ENCODE measurements at places on chromosomes 16 and 17.

DNA sequence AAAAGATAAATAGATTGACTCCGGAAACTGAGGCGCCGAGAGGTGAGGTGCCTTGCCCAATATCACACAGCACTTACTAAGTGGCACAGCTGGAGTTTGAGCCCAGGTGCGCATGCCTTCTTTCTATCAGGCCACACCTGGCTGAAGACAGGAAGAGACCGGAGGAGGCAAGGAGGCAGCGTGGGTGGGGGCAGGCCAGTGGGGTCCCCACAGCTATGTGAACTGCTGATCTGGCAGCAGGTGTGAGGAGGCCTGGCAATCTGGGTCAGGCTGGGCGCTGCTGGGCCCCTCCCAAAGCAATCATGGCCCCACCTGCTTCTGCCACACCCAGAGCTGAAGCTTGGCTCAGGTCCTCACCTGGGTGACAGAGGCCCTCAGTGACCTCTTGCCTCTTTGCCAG is 1.9 kb upstream of the GDPD3 start:
- DNase-seq = no peak

DNA sequence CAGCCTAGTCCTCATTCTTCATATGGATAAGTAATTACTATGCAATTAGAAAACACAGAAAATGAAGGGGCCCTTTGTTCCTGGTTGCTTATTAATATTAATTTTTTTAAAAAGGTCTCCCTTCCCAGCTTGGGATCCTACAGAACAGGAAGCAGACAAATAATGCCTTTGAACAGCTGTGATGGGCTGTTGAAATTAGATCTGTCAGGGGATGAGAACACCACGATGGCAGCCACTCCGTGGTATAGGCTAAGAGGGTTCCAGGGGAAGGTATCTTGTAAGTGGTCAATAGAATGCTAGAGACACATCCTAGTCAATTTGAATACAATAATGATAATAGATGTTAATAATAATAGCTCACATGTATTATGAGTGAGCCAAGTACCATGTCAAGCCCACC is 83.1 kb downstream of the CCDC182 start:
- no peak for DNase-seq

DNA sequence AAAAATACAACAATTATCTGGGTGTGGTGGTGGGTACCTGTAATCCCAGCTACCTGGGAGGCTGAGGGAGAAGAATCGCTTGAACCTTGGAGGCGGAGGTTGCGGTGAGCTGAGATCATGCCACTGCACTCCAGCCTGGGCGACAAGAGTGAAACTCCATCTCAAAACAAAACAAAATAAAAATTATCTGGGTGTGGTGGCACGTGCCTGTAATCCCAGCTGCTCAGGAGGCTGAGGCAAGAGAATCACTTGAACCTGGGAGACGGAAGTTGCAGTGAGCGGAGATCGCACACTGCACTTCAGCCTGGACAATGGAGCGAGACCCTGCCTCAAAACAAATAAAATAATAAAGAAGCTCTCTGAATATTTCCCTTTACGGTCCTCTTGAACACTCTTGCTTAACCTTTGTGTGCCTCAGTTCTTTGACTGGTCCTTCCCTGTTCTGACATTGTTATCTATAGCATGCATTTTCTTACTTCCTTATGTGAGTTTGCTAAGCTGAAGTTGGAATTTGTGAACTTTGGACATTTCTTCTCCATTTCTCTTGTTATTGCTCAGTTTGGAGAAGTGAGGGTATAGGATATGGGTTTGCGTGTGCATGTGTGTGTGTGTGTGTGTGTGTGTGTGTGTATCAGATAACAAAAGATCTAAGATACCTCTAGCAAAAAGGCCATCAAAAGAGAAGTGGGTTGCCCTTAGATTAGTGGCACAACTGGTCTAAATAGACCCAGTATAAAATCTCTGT is 29.7 kb upstream of the WSB1 start:
- DNase-seq = no peak

DNA sequence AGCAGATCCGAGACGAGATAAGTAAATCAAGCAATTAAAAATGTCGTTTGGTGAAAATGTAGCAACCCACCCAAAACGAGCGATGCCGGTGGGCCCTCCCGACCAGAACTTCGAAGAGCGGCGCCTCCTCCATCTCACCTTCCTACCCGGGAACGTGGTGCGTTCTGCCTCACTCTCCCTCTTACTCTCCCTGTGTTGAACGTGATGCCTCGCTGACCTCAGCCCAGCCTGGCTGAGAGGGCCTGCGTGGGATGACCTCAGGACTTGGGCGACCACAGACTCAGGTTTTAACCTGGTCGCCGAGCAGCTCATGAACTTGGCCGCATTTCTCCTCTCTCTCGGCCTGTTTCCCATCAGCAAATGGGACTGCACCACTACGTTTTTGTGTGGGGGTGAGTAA is 69.7 kb upstream of the RPL38 start:
- DNase-seq = no peak

- no peak for DNase-seq
Measured at GRCh38 chr17:82302991-82303943, 14.1 kb downstream of the CD7 start.

DNA sequence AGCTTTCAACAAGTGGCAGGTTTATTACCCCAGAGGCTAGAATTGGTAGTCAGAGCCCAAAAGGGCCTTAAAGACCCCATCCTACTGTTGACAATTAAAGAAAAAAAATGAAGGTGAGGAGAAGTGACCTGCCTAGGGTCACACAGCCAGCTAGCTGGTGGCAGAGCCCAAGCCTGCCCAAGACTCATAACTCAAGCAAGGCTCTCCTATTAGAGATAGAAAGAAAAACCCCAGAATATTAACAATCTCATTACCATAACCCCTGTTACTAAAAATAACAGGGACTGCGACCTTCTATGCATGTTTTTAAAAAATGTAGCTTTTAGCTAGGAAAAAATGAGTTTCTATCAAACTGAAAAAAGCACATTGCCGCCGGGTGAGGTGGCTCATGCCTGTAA is 14.0 kb downstream of the HSPB9 start:
- no peak for DNase-seq

DNA sequence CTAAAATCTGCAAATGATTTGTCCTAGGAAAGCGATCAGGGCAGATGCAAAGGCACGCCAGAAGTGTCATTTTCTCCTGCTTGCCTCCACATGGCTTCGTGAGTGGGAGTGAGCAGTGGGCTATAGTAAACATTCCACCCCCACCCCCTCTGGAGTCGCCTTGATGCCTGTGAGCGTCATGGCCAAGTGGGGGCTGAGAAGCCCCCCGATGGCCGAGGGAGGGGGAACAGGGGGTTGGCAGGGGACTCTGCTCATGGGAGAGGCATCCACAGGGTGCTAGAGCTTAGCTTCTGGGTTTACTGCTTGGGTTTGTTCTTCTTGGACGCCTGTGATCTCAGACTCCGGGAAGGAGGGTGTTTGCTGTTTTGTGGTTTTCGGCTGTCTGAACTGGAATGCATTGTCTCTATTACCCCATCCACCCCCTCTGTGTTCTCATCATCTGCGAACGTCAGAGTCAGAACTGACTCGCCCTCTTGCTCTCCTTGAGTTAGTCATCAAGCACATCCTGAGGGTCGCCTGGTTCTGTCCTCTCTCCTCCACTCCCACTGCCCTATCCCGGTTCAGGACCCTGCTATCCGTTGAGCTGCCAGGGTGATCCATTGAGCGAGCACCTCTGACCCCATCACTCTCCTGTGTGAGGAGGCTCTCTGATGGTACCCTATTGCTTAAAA is 15.4 kb downstream of the TNS4 start:
- DNase-seq = peak; percentile 92

DNA sequence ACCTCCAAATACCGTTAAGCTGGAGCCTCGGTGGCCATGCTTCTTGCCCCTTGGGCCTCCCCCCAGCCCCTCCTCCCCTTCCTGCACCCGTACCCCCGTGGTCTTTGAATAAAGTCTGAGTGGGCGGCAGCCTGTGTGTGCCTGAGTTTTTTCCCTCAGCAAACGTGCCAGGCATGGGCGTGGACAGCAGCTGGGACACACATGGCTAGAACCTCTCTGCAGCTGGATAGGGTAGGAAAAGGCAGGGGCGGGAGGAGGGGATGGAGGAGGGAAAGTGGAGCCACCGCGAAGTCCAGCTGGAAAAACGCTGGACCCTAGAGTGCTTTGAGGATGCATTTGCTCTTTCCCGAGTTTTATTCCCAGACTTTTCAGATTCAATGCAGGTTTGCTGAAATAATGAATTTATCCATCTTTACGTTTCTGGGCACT is 928 bp downstream of the HBA1 start:
- DNase-seq = peak; percentile 23

DNA sequence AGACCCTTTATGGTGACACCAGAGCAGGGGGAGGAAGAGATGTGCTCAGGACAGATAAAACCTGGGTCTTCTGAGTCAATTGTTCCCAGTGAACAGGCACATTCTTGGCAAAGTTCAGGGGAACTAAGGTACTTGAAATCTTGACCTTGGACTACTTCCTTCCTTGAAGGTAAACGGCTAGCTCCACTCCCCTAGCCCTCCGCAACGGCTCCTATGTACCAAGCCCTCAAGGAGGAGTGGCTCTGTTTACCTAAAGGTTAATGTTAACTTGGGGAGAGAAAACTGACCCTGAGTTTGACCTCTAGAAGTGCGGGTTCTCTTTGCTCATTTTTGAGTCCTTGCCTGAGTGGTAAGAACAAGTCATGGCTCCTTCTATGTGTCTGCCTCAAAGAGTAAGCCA is 7.8 kb downstream of the TTLL6 start:
- DNase-seq = no peak

All from H4 (cell line).